ENCODE measurements at places on chromosomes 2 and 18.

- DNase-seq: no peak
These were observed 13.7 kb upstream of the GREB1 start for GRCh38 chr2:11520092-11520693.

GRCh38 chr2:162677476-162677875, 161.1 kb downstream of the KCNH7 start:
- no peak for DNase-seq

DNA sequence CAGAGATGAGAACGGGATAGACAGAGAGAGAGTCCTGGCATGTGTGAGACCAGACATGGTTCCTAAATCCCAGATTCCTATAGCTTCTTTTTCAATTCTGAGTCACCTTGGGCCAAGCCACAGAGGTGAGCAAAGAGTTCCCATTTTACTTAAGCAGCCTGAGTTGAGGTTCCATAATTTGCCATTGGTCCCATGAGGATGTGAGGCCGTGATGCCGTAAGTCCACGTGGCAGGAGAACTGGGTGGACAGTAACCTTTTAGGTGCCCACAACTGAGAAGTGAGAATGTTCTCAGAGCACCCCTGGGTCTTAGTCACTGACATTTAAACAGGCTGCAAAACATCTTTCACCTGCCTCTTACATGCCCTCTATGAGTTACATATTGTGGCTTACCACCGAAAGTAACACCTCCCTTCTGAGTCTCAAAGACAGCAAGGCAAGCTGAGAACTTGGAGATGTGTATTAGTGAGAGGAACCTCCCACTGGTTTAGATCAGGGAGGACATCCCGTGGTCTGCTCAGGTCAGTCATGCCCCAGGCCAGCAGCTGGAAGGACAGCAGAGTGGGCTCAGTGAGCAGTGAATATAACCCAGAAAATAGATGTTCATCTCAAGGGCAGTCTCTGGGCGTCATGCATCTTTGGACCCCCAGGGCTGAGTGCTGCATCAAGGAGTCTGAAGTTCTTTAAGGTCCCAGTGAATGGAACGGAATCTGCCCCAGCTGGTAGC, 127.9 kb upstream of the LGALSL start:
- DNase-seq: no peak

GRCh38 chr2:3379647-3380534, at the start of gene TRAPPC12:
Gene TRAPPC12 (plus strand): TSS chr2:3379694. CDS start chr2:3387624, 7,930 bp downstream.
- peak; percentile 60 for DNase-seq

GRCh38 chr18:55654986-55655385, 67.0 kb upstream of the TCF4 start:
- DNase-seq: no peak

GRCh38 chr2:158393886-158394285, 62.7 kb downstream of the CCDC148 start:
- DNase-seq: no peak

DNA sequence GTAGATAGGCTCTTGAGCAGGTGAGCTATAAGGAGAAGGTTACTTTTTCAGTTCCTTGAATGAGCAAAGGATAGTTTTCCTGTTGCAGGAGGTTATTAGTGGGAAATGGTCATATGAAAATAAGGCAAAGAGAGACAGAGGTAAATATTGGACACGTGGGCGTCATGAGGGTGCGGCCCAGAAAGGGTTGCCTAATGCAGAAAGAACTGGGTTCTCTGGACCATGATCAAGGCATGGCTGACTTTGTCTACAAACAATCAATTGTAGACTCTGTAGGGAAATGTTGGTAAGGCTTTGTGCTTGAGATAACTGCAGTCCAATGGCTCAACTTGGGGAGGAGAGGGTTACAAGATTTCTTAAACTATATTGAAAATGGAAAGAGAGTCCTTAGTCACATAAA, 585.8 kb downstream of the BCL11A start:
- DNase-seq: no peak

GRCh38 chr2:163466331-163467250, 269.2 kb downstream of the FIGN start:
- no peak for DNase-seq
